ENCODE measurements at places on chromosomes 11 and 22.

DNA sequence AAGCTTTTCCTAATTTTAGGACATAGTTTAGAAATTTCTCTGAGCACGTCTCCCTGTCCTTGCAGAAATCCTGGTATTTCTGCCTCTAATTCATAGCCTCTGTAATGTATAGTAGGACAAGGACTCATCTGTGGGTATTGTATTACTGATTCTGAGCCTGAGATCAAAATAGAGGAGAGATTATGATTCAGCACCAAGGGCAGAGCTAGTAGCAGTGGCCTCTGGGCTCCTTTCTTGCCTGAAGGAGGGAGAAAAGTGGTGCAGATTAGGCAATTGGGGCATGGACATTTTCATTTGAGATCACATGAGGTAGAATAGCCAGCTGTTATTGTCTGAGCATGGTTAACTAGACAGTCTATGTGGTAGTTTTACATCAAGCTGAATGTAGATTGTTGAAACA is 2.8 kb downstream of the MADD start:
- DNase-seq = no peak

DNA sequence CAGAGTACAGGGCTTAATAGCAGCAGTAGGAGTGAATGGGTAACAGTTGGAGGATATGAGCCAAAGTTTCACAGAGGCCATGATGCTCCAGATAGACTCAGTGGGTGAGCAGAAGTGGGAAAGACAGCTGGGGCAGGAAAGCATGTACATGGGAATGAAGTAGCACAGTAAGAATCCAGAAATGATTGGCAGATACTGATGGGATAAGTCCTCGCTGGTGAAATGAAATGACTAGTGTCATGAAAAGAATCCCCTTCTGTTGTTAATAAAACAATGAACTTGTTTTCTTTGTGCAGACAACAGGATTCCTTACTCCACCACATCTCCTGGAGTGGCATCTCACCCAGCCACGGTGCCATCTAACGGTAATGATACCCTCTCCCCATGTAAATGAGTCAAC is 17.4 kb upstream of the PANX1 start:
- DNase-seq = no peak

- no peak for DNase-seq
These were observed 862.5 kb downstream of the TBC1D22A start for GRCh38 chr22:47625013-47625385.

- DNase-seq = peak; percentile 66
These were observed 10.5 kb downstream of the ELFN2 start for GRCh38 chr22:37416827-37417226.

DNA sequence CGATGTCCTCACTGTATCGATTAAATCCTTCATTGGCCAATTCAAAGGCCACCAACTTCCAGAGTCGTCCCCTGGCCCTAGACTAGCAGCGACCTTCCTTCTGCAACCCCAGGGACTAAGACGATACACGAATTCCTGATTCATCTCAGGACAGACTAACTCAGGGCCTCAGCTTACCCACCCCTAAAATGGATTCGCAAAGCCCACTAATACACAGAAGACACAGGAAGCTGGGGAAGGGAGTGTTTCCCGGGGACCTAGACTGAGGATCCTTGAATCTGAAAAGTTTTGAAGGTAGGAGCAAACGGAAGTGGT is 509 bp downstream of the LAMTOR1 start:
- no peak for DNase-seq

All from SK-N-SH (cell line).